ENCODE measurements at places on chromosomes 6 and 20.
A peak's percentile ranks its signal among the peaks of the same experiment; 100 is the strongest.

DNA sequence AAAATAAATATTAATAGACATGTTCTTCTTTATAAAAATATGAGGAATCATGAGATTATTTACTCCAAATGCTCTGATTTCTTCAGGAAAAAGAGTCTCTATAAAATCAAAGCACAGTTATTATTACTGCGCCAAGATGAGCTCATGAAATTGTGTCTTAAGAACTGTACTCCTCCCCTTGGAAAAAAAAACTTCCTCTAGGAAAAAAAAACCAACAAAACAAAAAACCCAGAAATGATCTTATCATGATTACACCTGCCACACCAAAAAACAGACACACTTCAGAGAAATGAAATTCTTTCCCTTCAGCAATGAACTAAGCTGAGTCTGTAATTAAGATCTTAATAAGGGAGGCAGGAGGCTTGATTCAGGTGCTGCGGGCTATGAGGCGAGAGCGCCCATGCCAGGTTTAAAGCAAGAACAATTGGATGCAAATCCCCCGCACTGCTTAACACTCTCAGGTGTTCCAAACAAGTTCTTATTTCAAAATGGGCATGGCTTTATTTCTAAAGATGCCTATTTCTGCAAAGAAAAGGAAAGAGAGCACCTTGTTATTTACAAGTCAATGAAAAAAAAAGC, 9.1 kb downstream of the NEDD9 start:
- no peak for DNase-seq

GRCh38 chr6:110226261-110226660, 46.0 kb downstream of the CDC40 start:
- no peak for DNase-seq

DNA sequence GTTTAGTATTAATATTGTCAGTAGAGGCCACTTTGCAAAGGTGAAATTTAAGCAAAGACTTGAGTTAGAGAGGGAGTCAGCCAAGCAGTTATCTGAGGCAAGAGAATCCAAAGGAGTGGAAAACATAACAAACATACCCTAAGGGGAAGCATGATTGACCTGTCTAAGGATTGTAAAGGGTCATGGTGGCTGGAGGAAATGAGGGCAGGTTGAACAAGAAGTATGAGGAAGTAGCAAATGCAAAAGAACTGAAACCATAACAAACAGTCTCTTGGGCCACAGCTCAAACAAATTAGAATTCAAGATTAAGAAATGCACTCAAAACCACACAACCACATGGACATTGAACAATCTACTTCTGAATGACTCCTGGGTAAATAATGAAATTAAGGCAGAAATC, 103.2 kb downstream of the FBXO5 start:
- no peak for DNase-seq

DNA sequence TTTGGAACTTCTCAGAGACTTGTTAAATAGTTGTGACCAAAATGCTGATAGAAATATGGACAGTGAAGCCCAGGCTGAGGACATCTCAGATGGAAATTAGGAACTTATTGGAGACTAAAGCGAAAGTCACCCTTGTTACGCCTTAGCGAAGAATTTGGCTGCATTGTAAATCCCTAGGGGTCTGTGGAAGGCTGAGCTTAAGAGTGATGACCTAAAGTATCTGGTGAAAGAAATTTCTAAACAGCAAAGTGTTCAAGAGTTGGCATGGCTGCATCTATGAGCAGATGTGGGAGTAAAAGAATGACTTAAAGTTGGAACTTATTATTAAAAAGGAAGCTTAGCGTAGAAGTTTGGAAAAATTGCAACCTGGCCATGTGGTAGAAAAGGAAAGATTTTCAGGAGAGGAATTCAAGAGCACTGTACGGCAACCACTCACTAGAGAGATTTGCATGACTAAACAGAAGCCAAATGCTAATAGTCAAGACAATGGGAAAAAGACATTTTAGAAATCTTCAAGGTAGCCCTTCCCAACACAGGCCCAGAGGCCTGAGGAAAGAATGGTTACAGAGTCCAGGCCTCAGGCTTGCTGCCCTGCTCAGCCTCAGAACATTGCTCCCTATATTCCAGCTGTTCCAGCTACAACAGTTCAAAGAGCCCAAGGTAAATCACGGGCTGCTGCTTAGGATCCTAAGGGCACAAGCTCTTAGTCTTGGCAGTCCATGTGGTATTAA, 61.6 kb upstream of the TNFRSF21 start:
- DNase-seq, result no peak

DNA sequence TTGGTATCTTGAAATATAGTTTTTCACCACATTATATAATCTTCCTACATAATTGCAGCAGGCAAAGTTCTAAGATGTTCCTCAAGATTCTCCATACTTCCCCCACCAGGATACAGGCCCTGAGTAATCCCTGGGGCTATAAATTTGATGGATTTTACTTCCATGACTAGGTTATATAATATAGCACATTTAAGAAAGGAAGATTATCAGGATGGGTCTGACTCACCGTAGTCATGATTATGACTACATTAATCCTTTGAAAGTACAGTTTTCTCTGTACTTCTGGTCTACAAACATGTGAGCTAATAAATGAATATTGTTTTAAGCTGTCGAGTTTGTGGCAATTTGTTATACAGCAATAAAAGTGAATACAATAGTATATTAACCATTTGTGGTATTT, 122.5 kb downstream of the MACROD2 start:
- DNase-seq, result peak; percentile 10

- no peak for DNase-seq
Measured at GRCh38 chr6:169775321-169775720, 23.9 kb downstream of the ERMARD start.

GRCh38 chr6:64160486-64160885, 524.9 kb downstream of the PHF3 start:
- no peak for DNase-seq

- DNase-seq, result no peak
Measured at GRCh38 chr6:138986578-138986977, 1.5 kb downstream of the REPS1 start.

DNA sequence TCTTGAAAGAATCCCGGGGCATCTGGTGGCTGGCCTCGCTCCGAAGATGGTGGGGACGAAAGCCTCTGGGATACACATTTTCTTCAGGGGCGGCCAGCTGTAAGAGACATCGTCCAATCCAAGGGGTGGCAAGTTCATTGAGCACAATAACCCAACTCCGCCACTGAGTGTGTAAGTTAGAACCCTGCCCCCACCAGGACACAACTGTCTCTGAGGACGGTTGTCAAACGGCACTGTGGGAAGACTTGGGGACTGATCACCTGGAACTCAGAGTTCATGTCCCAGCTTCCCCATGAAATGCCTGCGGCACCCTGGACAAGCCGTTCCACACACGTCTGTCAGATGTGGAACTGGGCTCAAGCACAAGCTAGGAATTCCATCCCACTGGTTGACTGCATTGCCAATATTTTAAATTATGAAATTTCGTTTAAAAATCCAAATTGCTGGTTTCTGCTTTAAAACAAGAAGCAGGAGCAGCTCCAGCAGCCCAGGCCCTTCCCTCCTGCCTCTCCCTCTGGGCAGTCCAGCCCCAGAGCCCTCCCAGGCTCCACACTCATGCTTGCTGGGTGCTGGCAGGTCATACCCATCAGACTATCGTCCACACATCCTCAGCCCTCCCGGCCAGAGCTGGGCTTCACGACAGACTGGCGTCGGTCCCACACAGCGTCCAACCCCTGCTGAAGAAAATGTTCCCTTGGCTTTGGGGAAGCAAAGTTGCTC, 80.9 kb upstream of the AFDN start:
- DNase-seq, result no peak

- no peak for DNase-seq
Measured at GRCh38 chr6:98054453-98054852, 771.4 kb upstream of the MMS22L start.

DNA sequence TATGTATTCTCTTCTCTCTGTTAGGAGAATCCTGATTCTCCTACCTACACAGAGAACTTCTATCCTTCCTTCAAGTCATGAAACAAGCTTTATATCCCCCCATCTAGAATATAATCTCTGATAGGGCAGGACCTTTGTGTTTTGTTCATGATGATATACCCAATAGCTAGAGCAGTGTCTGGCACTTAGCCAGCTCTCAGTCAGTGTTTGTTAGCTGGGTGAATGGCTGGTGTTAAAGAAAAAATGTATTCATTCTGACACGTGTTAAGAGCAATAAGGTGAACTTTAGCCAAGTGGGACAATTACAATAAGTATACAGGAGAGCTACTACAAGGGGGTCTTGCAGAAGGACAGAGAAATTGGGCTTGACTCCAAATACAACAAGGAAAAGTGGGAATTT, 34.3 kb upstream of the TNFRSF21 start:
- DNase-seq, result no peak

DNA sequence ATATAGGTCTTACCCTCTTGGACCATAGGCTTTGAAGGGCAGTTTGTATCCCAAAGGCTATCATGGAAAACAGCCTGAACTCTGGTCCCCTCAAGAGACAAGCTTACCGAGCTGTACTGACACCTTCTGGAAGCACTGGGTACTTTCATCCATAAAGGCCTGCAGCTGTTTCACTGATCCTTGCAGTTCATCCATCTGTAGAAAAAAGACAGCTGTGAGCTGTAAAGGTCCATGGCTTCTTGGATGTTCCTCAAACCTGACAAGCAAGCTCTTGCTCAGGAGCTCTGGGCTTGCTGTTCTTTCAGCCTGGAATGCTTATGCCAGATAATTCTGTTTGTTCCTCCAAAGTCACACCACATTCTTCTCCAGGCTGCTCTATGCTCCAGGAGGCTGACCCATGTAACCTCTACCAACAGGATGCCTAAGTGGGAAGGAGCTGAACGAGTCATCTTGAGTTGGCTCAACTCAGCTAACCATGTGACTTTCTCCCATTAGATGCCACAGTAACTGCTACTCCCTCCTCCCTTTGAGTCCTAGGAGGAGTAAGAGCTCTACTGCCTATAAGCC, 8.8 kb upstream of the NDRG3 start:
- peak; percentile 92 for DNase-seq

DNA sequence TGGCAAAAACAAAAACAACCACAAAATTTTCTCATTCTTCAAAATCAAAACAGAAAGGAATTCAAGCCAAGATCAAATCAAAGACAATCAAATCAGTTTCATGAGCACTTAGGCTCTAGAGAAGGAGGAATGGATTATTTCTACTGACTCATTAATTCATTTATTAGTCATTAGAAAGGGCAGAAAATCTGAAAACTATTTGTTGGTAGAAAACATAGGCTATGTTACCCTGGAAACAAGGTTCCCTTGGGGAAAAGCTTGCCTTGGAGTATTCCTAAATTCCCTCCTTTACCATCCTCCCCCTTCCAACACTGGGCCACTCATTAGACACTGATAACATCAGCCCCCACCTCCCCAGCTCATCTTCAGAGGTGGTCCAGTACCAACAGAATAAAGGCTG, 17.5 kb downstream of the KIF16B start:
- DNase-seq, result no peak
